Muscle of leg (tissue), 16 donors: ENCODE measurements at places on chromosomes 4 and X.

DNA sequence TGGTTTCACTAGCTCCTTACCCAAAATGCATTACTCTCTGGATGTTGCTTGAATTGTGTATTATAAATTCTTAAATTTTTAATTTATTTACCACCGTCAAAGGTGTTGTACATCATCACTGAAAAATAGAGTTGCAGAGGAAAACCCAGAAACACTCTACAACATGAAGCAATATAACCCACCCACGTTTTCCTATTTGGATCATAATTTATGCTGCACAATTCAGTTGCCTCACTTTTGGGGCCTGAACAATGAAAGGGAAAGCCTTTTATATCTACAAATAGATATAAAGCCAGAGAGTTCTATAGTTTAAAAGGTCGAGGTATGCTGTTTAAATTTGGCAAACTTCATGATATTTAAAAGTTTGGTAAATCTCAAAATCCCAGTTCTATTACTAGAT is 115.4 kb downstream of the MGST2 start:
- no peak for DNase-seq

GRCh38 chr4:87506974-87507701 is 22.0 kb downstream of the SPARCL1 start:
- DNase-seq, result peak; percentile 73

- DNase-seq, result peak; percentile 32
Measured at GRCh38 chr4:42339935-42340406, 57.3 kb upstream of the SHISA3 start.

DNA sequence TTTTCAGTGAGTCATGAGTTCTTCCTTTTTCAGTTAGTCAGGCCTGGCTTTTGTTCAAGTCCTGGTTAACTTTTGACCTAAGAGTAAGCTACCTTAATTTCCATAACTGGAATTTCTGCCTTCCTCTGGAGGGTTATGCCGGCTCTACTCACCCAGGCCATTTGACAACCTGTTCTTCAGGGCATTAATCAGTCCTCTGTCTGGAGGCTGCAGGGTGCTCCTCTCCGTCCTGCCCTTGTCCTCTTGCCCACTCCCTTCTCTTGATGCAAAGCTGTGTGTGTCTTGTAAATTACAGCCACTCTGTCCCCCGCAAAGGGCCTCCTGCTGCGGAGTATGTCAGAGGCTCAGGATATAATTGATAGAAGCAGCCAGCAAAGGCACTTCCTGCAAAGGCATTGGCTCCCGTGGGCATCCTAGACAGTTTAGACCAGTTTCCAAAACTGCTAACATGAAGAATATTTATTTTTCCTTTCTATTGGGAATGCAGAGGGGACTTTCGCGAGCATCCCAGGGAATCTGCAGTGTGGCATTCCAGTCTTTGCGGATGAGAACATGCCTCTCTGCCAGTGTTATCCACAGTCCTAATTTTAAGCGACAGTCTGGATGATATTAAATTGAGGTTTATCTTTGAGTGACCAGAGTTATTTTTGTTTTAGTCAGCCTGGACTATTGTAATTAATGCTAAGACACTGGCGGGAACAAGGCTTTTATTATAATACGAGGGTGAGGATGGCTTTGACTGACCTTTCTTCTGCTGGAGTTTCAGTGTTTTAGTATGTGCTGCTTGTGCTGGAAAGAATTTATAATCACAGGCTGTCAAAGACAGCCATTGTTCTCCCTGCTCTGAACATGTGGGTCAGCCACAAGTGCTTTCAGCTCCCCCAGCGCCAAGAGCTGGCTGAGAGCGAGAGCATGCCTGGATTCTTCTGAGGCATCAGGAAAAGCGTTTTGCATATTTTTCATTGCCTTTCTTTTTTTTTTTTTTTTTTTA is 74.2 kb downstream of the LIMCH1 start:
- DNase-seq, result peak; percentile 95

- no peak for DNase-seq
Measured at GRCh38 chrX:129719268-129719667, 19.5 kb upstream of the XPNPEP2 start.

GRCh38 chrX:71222929-71223328 is at the start of gene GJB1:
GJB1 (plus strand) TSS chrX:71223224; CDS start chrX:71223708, 484 bp downstream.
- no peak for DNase-seq

DNA sequence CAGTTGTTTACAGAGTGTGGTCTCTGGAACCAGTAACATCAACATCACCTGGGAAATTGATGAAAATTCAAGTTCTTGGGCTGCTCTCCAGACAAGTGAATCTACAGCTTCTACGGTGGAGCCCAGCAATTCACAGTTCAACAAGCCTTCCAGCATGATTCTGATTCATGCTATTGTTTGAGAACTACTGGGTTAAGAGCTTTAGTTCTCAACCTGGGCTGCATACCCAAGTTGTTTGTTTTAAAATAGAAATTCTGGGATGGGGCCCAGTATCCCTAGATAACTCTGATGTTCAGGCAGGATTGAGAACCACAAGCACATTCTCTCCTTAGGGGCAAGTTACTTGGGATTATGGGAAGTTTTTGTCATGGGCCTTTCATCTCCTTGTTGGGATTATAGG is 37.9 kb upstream of the PGK1 start:
- DNase-seq, result no peak

DNA sequence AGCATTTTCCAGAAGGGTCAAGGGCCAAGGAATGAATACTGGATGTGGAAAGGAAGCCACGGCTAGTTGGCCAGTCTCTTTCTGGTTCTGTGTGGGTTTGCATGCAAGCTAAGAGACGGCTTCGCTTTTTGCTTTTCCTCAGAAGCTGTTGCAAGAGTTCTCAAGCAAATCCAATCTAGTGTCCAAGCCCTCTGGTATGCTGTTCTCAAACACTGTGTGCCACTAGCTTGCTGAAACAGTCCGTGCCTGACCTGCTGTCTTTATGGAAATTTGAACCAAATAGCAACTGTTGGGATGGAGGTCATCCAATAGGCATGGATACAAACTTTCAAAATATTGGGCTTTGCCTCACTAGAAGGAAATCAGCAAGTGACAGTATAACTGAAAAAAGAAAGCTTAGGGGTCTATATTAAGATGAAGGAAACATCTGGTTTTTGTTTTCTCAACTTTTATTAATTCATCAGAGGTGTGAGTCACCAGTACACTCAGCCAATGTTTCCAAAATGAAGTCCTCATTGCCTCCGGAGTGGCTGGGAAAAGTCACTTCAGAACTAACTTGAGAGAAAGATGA is 70.5 kb downstream of the SLC9A6 start:
- DNase-seq, result peak; percentile 94

DNA sequence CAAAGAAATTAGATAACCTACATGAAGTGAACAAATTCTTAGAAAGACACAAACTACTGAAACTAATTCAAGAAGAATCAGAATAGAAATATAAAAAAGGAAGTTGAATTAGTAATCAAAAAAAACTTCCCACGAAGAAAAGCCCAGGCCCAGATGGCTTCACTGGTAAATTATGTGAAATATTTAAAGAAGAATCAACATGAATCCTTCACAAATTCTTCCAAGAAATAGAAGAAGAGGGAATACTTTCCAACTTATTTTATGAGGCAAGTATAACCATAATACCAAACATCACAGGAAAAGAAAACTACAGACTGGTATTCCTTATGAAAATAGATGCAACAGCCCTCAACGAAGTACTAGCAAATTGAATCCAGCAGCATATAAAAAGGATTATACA is 30.7 kb downstream of the MOSPD2 start:
- DNase-seq, result no peak

DNA sequence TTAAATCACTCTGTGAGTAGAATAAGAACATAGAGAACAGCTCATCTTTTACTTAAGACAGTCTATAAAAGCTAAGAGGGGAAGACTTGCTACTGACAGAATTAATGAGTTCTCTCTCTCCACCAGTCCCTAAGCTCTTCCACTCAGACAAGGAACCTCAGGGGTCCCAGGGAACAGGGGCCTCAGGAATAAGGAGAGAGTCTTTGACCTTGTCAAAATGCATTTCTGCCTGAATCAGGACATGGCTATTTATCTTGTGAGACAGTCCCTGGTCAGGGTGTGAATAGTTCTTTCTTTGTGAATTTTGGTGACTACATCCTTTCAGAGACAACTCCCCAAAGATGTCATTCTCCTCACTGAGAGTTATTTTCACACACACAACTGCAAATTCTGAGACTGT is 218.7 kb upstream of the HS3ST1 start:
- DNase-seq, result no peak

DNA sequence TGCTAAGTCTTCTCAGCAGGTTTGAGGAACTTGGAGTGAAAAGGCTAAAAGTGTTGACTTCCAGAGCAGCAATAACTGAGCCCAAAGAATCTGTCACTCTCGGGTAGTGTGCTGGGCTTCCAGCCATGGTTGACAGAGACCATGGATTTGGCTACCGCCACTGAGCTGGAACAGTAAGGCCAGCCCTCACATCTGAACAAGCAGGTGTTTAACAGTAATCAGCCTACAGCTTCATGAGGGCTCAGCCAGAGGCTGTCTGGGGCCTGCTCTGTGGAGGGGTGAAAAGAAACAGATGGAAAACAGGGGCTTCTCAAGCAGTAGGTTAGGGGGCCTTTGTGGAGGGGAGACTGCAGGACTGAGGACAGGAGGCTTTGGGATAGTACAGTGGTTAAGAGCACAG is 14.9 kb downstream of the RASL11B start:
- DNase-seq, result peak; percentile 80

- no peak for DNase-seq
Measured at GRCh38 chr4:182147391-182147790, 95.8 kb upstream of the TENM3 start.

GRCh38 chrX:111518667-111519066 is 7.2 kb downstream of the SERTM2 start:
- no peak for DNase-seq

- DNase-seq, result no peak
Measured at GRCh38 chr4:93416344-93417128, 412.0 kb upstream of the ATOH1 start.

- DNase-seq, result peak; percentile 44
Measured at GRCh38 chr4:152534541-152535359, 1.1 kb downstream of the FBXW7 start.

DNA sequence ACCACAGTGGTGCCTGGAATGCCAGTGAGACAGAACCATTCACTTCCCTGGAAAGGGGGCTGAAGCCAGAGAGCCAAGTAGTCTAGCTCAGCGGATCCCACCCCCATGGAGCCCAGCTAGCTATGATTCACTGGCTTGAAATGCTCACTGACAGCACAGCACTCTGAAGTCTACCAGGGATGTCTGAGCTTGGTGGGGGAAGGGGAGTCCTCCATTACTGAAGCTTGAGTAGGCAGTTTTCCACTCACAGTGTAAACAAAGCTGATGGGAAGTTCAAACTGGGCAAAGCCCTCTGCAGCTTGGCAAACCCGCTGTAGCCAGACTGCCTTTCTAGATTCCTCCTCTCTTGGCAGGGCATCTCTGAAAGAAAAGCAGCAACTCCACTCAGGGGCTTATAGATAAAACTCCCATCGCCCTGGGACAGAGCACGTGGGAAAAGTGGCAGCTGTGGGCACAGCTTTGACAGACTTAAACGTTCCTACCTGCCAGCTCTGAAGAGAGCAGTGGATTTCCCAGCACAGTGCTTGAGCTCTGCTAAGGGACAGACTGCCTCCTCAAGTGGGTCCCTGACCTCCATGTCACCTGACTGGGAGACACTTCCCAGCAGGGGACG is 32.0 kb downstream of the NAP1L2 start:
- no peak for DNase-seq

DNA sequence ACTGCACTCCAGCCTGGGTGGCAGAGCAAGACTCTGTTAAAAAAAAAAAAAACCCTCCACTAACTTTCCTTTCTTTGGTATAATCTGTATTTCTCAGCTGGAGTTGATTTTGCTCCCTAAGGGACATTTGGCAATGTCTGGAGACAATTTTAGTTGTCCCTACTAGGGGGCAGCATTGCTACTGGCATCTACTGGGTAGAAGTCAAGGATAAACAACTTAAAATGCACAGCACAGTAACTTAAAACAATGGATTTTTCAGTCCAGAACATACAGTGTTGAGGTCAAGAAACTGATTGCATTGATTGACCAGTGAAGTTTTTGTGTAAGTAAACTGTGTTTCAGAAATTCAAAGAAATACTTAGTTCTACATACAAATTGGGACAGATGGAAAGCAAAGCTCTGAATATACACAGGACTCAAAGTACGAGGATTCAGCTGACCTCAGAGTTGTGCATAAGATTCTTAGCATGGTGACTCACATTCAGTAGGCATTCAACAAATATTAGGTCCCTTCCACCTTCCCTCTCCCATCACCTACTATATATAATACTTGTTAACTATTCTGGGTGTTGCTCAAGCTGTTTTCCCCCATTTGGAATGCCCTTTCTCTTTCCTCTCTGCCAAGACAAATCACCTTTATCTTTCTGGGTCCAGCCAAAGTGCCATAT is 8.8 kb downstream of the DDX53 start:
- peak; percentile 1 for DNase-seq

DNA sequence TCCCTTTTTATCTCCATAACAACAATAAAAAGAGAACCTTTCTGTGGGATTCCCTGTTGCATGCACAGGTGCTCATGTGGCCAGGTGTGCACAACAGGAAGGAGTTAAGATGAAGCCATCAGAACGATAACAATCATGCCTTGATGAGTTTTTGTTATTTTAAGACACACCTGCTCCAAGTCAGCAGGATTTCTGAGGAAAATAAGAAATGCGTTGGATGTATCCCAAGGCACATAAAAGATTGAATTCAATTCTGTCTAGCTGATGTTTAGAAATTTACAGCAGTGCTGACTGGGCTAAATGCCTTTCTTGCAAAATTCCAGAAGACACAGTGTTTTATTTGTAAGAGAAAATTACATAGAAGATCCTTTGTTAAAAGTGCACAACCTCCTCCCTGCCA is 1678.2 kb downstream of the ARAP2 start:
- DNase-seq, result peak; percentile 0

DNA sequence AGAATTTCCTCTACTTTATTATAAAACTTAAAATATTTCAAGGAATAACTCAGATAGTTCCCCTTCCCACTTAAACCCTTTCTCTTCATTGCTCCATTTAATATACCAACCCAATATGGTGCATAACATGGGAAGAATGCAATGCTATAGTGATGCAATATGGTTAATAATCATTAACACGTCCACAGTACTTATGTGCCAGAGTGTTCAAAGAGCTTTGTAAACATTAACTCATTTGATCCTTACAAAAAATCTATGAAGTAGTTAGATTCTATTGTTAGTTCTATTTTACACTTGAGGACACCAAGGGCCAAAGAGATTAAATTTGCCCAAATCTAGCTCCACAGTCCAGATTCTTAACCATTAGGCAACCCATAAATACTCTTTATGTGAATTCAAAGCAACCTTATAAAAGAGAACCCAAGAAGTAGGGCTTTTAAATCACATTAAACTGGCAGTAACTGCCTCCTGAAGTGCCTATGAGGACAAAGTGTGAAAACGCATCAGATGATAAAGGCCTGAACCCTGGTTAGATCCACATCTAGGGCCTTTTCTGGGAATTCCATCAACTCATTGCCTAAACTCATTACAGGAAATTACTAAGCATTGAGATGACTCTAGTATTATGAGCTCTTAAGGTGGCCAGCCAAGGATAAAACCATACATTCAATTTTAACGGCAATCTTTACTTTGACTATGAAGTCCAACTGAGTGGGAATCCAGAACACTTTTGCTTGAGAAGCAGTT is 94.3 kb downstream of the AREG start:
- peak; percentile 30 for DNase-seq

GRCh38 chr4:119025916-119026661 is 109.5 kb upstream of the MYOZ2 start:
- peak; percentile 69 for DNase-seq

GRCh38 chrX:118315529-118315928 is 30.4 kb upstream of the WDR44 start:
- DNase-seq, result no peak
